Panc1 (cell line): ENCODE measurements at places on chromosomes 11 and 22.
A peak's percentile ranks its signal among the peaks of the same experiment; 100 is the strongest.

DNA sequence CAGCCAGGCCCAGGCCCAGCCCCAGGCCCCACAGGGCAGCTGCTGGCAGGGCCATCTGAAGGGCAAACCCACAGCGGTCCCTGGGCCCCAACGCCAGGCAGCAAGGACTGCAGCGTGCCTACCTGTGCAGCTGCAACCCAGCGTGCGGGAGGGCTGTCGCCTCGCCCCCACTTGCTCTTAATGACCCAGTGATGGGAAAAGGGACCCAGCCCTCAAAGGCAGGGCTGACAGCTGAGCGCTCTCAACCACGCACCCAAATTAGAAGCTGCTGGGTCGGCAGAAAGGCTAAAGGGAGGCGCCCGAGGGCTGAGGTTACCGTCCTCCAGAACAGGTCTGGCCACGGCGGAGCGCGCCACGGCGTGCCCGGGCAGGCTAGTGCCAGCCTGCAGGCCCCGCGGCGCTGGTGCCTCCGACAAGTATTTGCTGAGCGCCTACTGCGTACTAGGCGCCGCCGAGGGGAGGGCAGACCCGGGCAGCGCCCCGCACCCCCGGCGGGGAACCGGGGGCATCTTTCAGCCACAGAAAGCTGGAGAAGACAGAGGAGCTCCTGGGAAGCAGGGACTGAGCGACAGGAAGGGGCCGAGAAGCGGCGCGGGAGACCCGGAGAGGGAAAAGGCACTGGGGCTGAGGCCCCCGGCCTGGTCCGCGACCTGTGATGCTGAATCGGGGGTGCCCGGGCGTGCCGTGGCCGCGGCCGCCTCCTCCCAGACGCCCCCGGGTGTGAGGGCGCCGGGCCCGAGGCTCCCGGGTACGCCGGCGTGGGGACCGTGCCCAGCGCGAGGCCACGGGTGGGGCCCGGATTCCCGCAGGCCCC, 773 bp downstream of the HRAS start:
- DNase-seq = no peak

- no peak for DNase-seq
These were observed 3.1 kb upstream of the IGF2 start for GRCh38 chr11:2142300-2142759.

DNA sequence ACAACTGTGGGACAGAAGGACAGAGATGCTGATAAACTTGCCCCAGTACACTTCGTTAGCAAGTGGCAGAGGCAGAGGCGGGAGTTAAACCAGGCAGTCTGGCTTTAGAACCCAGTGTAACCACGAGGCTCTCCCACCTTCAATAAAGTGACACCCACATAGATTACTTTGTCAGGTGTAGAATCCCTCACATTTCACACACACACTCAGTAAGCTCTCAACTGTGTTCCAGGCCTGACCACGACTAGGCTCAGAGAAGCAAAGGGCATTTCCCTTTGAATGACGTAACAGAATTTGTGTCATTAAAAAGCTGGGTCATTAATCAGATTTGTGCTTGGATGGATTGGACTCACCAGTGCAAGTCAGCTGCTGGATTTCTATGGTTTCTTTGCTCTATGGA, 118.3 kb upstream of the RCN1 start:
- no peak for DNase-seq

DNA sequence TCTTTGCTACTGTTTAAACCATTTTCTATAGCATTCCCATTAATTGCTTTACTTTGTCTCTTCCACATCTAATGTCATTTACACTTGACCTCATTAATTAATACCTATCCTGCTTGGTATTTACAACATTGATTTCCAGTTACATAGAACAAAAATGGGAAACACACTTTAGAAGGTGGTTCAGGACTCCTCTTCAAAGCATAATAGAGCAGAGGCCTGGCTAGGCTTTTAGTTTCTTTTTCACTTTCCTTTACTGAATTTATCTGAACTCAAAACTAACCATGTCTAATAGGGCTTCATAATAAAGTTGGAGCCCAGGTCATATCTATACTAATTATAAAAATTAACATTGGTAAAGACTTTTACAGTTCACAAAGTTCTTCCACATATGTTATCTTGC, 648.0 kb upstream of the KIRREL3 start:
- no peak for DNase-seq

DNA sequence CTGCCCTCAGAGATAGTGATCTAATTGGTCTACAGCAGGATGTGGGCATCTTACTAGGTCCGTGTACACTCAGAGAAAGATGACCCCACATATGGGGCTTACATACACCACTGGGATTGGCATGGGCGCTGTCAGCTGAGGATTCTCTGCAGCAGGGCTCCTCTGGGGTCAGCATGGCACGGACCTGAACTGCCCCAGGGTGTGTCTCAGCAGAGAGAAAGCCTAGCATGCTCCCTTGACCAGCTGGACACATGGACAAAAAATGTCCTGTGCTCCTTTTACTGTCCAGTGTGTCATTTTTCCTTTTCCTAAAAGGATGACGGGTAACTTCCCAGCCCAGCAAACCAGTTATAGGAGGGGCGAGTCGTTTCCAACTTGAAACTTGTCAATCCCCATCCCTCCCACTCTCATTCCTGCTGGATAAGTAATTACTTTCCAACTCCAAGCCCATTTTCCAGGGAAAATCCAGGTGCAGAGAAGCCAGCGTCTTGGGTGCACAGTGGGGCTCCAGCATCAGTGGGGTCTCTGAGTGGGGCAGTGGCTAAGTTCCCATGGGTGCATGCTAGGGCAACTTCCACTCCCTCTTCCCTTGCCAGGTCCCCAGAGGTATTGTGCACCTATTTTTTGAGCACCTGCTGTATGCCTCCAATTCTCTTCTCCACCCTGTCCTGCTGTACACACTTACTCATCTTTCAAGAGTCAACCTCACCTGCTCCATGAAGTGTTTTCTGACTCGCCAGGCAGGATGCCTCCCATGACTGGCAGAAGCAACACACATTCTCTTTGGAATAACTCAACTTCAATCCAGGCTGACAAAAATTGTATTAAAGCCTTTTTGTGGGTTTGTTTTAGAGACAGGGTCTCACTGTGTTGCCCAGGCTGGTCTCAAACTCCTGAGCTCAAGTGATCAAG, 5.0 kb downstream of the VSTM5 start:
- DNase-seq = no peak

DNA sequence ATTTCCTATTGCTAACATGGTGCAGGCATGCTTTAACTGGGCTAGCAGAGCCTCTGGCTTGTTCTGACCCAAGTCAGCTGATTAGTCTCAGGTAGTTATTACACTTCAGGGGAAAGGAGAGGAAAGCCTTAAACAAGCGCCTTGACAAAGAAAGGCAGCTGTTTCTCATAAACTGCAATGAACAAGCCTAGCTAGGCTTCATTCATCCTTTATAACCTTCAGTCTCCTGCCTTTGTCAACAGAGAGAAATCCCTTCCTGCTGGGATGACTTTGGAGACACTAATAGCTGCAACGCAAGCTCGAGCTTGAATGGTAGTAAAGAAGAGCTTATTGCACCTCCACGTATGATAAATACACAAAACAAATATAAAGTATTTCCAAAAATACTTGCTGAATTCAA, 68.4 kb downstream of the CCDC34 start:
- DNase-seq = no peak

GRCh38 chr11:7907121-7907520, 23.9 kb downstream of the OR10A6 start:
- DNase-seq = no peak

DNA sequence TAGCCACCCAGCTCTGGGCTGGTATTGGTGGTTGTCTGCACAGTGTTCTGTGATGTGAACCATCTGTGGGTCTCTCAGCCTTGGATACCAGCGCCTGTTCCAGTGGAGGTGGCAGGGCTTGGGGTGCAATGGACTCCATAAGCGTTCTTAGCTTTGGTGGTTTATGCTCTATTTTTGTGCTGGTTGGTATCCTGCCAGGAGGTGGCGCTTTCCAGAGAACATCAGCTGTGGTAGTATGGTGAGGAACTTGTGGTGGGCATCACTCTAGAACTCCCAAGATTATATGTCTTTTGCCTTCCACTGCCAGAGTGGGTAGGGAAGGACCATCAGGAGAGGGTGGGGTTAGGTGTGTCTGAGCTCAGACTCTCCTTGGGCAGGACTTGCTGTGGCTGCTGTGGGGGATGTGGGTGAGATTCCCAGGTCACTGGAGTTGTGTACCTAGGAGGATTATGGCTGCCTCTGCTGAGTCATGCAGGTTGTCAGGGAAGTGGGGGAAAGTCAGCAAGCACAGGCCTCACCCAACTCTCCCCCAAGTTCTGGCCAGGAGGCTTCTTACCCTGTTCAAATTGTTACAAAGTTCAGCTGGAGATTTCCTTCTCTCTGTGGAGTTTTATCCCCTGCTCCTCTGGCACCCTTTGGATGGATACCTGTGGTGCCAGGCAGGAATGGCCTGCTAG, 47.2 kb downstream of the MRGPRX2 start:
- DNase-seq = no peak

DNA sequence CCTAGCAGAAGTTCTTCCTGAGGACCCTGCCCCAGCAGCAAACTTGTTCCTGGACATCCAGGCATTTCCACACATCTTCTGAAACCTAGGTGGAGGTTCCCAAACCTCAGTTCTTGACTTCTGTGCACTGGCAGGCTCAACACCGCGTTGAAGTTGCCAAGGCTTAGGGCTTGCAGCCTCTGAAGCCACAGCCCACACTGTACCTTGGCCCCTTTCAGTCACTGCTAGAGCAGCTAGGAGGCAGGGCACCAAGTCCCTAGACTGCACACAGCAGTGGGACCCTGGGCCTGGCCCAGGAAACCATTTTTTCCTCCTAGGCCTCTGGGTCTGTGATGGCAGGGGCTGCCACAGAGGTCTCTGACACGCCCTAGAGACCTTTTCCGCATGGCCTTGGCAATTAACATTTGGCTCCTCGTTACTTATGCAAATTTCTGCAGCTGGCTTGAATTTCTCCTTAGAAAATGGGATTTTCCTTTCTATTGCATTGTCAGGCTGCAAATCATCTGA, 159.0 kb downstream of the SBF2 start:
- no peak for DNase-seq

DNA sequence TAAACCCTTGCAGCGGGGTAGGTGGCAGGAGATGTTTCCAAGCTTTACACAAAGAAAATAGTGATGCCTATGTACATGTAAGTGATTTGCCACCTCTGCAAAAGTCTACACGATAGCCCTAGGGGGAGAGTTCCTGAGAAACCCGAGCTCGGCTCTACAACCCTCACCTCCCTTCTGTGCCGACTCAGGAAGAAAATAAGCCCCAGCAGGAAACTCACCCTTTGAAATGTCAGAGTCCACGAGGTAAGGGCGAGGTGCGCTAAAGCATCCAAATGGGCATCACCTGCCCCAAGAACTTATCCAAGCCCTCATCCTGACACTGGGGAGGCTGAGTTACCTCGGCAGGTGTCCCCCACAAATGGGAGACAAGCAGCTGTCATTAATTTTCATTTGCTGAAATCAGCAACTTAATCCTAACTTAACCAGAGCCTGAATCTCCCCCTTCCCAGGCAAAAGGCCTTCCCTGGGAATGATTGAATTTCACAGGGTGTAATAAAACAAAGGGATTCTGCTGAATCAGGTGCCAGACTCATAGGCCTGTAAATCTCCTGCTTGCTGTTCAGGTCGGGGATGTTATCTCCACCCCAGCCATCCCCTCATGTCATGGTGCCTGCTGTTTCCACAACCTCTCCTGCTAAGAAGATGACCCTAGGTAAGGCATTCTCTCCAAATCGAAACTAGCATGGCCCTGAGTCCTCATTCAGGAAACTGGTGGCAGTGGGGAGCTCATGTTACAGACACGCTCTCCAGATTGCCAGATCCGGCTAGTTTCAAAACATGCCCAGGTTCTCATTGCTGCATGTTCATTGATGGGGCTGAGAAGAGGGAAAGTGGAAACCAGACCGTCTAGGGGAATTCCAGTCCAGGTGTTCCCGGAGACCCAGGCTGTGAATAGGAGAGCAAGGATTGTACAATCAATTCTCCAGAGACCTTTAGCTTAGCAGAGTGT, 105.3 kb upstream of the KIRREL3 start:
- no peak for DNase-seq

- DNase-seq = no peak
These were observed 5.3 kb downstream of the NEAT1 start for GRCh38 chr11:65427691-65428577.

DNA sequence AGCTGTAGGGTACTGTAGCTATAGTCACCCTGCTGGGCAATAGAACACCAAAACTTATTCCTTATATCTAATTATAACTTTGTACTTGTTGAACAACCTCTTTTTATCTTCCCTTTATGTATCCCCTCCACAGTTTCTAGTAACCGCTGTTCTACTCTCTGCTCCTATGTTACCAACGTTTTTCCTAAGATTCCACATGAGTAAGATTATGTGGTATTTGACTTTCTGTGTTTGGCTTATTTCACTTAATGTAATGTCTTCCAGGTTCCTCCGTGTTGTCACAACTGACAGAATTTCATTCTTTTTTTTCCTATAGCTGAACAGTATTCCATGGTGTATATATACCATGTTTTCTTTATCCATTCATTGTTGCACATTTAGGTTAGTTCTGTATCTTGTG, 258.4 kb downstream of the DYNC2H1 start:
- DNase-seq = no peak

GRCh38 chr11:12158909-12159308, 48.5 kb downstream of the MICAL2 start:
- no peak for DNase-seq

DNA sequence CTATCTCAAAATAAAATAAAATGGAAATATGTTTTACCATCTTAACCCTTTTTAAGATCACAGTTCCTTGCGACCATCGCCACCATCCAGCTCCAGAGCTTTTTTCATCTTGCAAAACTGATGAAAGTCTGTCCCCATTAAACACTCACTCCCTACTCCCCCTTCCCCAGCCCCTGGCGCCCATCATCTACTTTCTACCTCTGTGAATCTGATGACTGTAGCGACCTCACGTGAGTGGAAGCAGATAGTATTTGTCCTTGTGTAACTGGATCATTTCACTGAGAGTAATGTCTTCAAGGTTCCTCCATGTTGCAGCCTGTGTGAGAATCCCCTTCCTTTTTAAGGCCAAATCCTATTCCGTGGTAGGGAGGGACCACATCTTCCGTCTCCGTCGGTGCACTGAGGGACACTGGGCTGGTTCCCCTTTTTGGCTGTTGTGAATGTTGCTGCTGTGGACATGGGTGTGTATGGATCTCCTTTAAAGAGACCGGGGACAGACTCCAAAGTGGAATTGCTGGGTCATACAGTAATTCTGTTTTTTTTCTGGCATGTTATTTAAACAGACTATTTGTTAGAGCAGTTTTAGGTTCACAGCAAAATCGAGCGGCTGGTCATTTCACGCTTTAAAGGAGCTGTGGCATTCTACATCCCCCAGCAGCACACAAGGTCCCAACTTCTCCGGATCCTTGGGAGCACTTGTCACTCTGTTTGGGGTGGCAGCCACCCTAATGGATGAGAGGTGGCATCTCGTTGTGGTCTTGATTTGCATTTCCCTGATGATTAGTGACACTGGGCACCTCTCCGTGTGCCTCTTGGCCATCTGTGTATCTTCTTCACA, 120.0 kb downstream of the KCNQ1 start:
- no peak for DNase-seq

- peak; percentile 41 for DNase-seq
These were observed 59.1 kb upstream of the SCUBE2 start for GRCh38 chr11:9150501-9150900.

- DNase-seq = no peak
These were observed 224.6 kb downstream of the MN1 start for GRCh38 chr22:27576815-27577573.

- no peak for DNase-seq
These were observed 43.2 kb upstream of the DLAT start for GRCh38 chr11:111982019-111982464.
